Fibroblast of villous mesenchyme (primary cell): ENCODE measurements at places on chromosomes 6 and 20. TPM values are rescaled to one million over a fixed set of nuclear protein-coding genes. Genes with fewer than 3 reads are reported as not detected.

The CFAP61 gene
- total RNA-seq, result 0.43 TPM in 1 of 2 replicates, not detected in the other

The RIPPLY2 gene
- not detected in 2 replicates for total RNA-seq

The HLA-DRB5 gene
- not detected in 2 replicates for total RNA-seq

The TMEM244 gene
- not detected in 2 replicates for total RNA-seq

The PBOV1 gene
- not detected in 2 replicates for total RNA-seq

The GTF2H4 gene
- 9.3 and 14.7 TPM in 2 replicates for total RNA-seq

The RSPH4A gene
- under 0.01 and 0.32 TPM in 2 replicates for total RNA-seq

The PLCB4 gene
- 3.2 and 3.5 TPM in 2 replicates for total RNA-seq

The BHLHE23 gene
- total RNA-seq, result not detected in 2 replicates

The HLA-DPB1 gene
- 5.5 and 9.1 TPM in 2 replicates for total RNA-seq

The MDFI gene
- not detected in 2 replicates for total RNA-seq

The PLAGL1 gene
- 12.1 and 13.5 TPM in 2 replicates for total RNA-seq

- DNase-seq, result no peak
Observed at GRCh38 chr20:49886571-49887213, 28.6 kb downstream of the SPATA2 start.

DNA sequence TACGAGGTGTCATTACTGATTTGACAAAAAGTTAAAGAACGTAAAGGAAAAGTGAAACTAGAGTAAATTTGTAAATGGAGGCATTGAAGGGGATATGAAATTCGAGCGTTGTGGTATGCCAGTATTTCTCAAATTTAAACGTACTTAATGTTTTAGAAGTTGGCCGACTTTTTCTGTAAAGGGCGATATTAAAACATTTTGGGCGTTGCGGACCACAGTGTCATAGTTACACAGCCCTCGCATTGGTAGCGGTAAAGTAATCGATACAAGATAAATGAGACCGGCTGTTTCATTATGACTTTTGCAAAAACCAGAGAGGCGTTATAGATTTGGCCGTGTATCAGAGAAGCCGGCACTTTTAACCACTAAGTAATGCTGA, 39.6 kb downstream of the OR2B2 start:
- no peak for DNase-seq

DNA sequence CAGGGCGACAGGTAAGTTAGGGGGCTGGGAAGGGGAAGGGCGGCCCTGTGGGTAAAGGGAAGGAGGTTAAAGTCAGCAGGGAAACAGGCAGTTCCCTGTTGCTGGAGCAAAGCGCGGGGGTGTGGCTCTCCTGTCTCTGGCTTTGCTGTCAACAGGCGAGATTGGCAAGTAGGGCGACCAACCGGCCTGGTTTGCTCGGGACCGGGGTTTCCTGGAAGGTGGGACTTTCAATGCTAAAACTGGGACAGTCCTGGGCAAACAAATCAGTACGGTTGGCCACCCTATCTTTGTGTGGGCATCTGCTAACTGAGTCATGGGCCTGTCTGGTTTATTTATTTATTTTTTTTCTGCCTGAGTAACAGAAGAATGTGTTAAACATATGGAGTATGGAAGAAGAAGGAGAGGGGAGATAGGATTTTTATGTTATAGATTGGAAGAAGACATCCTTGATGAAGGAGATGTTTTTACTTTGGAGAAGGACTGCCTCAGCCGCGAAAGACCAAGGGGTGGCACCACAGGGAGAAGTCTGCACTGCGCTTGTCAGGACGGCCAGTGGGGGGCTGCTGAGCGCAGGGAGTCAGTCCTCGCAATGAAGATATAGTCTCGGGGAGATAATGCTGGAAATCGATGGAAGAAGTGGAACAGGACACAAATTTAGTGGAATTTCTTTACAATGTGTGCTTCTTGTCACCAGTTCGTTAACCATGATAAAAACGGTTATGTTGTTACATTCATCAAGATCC, 43.4 kb upstream of the ESR1 start:
- DNase-seq, result peak; percentile 85

- no peak for DNase-seq
Observed at GRCh38 chr20:25065072-25065624, 7.2 kb upstream of the ACSS1 start.

- DNase-seq, result no peak
Observed at GRCh38 chr6:53327017-53327395, 21.7 kb downstream of the ELOVL5 start.

DNA sequence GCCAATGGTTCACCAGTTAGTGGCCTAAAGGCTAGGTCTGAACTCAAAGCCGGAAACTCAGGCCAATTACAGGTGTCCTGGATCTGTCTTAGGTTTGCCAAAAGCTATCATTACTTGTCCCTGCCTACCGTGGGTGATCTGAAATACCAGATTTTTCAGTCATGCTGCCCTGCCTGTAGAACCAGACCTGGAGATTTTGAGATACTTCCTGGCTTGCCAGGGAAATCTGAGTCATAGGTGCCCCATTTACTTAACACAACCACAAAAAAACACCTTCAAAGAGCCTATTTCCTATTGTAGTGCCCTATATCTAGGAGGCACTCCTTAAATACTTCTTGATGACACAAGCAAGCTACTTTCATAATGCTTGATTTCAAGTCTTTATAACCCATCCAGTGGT, 13.9 kb upstream of the RANBP9 start:
- DNase-seq, result no peak

DNA sequence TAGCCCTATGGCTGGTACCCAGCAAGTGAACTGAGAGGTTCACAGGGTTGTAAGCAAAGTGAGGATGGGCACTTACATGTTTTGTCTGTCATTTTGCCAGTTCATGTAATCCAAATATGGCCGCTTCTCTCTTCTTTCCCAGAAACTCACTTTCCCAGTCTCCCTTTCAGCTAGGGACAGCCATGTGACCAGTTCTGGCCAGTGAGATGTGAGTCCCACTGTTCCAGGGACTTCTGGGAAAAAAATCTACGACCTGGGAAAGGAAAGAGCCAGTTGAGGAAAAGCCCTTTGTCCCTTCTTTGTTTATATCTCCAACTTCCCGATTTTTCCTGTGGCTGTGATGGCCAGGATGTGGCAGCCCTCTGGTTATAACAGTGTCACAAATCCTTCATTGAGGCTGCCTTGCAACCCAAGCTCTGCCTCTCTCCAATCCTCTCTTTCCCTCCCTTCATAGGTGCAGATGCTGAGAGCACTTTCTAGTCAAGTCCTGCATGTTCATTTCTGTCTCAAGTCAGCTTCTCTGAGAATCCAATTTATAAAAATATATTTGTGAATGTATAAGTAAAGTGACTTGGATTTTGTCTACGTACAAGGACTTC, 148.6 kb upstream of the ZFP64 start:
- DNase-seq, result no peak

- no peak for DNase-seq
Observed at GRCh38 chr6:21750575-21750974, 157.0 kb downstream of the SOX4 start.

DNA sequence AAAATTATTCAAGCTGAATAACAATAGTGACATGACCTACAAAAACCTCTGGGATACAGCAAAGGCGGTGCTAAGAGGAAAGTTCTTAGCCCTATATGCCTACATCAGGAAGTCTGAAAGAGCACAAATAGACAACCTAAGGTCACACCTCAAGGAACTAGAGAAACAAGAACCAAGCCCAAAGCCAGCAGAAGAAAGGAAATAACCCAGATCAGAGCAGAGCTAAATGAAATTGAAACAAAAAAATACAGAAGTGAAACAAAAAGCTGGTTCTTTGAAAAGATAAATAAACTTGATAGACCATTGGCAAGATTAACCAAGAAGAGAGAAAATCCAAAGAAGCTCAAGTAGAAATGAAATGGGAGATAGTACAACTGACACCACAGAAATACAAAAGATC, 47.6 kb upstream of the NOTCH4 start:
- DNase-seq, result no peak

- peak; percentile 78 for DNase-seq
Observed at GRCh38 chr6:170516783-170517616, 36.1 kb downstream of the PSMB1 start.

- peak; percentile 87 for DNase-seq
Observed at GRCh38 chr20:4038047-4038459, 22.7 kb upstream of the RNF24 start.

DNA sequence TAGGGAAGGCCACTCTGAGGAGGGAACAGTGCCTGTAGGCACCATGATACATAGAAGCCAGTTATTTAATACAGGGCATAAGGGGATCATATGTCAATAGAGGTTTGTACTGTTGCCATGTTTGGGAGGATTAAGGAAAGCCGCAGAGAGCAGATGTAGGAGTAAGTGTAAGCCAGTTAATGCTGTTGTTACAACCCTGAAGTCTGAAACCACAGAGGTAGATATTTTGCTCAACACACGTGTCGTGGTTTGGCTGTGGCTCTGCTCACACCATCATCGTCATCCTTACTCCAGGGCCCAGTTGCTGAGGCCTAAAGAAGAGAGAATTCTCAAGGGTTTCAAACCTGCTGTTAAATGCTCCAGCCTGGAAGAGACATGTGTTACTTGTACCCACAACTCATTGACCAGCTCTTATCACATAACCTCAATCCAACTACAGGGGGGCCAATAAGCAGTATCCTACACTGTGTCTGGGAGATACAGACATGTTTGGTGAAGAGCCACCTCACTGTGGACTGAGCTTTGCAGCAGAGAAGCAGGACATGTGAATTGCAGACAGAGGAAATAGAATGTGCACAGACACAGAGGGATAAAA, 31.0 kb upstream of the PSMF1 start:
- DNase-seq, result no peak

GRCh38 chr20:47129306-47129705, 227.2 kb downstream of the ZMYND8 start:
- DNase-seq, result no peak

- DNase-seq, result no peak
Observed at GRCh38 chr6:89567630-89568390, 70.7 kb downstream of the LYRM2 start.

DNA sequence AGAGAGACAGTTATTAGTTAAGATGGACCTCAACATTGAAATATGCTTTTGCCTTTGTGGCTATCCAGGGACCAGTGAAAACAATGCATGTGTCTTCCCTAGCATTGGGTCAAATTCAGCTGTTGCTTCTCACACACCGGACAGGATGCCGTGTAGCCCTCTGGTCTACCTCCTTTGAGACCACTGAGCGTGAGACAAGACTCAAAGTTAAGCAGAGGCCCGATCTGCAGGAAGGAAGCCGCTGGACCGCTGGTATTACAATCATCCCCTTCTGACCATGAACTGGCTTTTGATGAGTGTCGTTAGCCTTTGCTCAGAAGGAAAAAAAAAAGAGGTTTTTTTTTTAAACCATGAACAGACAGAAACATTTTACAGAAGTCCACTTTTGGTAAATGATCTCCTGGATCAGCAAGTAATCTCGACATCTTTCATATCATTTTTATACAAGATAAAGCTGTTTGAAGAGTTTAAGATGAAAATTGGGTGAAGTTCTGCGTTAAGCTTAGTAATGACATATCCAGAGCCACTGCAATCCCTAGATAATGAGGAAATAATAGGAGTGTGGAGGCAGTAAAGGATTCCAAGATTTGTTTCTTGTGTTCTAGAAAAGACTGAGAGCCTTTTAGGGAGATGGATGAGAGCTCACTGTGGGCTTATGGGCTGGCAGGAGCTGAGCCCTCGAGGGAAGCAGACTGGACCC, 622.8 kb downstream of the QKI start:
- DNase-seq, result no peak

GRCh38 chr20:37505263-37506151, 15.5 kb upstream of the NNAT start:
- DNase-seq, result no peak

DNA sequence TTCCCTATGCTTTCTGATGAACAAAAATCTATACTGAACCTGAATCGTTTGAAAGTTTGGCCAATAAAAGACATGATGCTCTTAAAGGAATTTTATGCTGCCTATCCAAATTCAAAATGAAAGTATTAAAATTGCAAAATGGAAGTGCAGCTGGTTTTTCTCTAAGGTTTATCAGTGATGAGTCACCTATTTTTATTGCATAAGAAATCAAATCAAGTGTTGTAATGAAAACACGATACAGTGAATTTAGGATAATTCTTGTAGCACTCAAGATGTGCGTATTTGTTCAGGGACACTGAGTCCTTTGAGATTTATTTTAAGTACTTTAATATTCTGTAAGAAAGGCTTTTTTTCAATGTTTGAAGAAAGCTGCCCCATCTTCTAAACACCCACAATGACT, 409.5 kb downstream of the ADGRB3 start:
- peak; percentile 33 for DNase-seq

DNA sequence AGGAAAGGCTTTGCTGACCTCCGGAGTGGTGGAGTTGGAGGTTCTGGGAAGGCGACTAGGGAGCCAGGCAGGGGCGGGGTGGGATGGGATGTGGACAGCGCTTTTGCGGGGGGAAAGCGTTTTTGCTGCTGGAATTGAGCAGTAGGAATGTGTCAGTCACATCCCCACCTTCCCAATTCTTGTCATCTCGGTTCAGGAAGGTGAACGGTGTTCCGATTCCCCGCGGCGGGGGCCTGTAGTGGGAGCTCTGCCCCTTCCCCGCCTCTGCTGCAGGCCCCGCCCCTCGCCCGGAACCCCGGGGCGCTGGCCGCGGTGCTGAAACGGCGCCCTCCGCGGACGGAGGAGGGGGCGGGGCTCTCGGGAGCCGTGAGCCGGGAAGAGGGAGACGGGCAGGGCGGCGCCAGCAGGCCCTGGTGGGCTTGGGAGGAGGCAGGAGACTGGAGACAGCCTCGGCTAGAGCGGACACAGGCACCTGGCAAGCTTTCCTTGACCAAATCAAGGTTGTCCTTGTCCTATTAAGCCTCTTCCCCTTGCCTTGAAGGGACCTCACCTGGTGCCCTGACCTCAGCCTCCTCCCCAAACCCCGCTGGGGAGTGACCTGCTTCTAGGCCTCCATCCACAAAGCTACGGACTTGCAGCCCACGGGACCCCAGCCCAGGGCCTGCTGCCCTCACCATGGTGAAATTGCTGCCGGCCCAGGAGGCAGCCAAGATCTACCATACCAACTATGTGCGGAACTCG, at the start of gene LHFPL5:
Gene LHFPL5 (plus strand): TSS at position 357 of the 741 bp plus-strand sequence. CDS start 319 bp downstream, at position 676.
- DNase-seq, result peak; percentile 28

DNA sequence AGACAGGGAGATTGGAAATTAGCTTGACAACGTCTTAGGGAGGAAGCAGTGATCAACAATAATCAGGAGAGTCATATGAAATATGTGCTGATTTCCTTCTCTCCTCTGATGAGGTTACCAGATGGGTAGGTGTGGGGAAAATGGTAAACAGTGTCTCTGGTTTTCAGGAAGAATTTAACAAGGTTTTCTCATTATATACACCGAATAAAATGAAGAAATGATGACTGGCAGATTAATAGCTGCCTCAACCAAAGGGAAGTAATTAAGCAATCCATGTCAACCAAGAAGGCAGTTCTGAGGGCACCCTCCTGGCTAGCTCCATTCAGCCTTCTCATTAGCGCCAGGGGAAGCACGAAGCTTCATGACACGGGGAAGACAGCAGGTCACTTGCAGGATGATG, 12.7 kb upstream of the RAMACL start:
- DNase-seq, result no peak

- DNase-seq, result no peak
Observed at GRCh38 chr20:62663145-62664018, 21.1 kb downstream of the SLCO4A1 start.

- no peak for DNase-seq
Observed at GRCh38 chr6:70314296-70314695, 11.4 kb upstream of the COL9A1 start.

- no peak for DNase-seq
Observed at GRCh38 chr6:99879431-99879830, 114.6 kb downstream of the MCHR2 start.

GRCh38 chr6:148999501-148999900, 252.7 kb downstream of the UST start:
- DNase-seq, result no peak
